ENCODE measurements at places on chromosomes 4 and X. TPM values are rescaled to one million over a fixed set of nuclear protein-coding genes. Genes with fewer than 3 reads are reported as not detected.

DNA sequence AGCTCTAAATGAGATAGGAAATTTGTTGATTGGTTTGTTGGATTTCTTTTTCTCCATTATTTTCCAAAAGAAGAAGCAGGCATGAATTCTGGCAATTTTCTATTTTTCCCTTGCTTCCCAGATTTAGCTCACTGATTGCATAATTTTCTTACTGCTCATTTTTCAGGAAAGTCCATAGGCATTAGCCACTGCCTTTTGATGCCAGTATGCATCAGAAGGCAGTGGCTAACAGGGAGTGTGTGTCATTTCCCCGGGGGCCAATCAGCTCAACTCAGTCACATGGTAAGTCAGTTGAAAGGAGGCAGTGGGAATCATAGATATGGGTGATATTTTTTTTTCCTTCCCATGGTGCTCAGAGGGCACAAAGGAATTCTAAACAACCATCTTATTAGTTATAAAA, 156.7 kb downstream of the TRIML1 start:
- DNase-seq = no peak
- H3K36me3 ChIP-seq = no peaks in the 10 kb centered on the region
- no peaks in the 10 kb centered on the region for H3K4me1 ChIP-seq
- no peak overlapping the region for H3K27ac ChIP-seq
- no peaks in the 10 kb centered on the region for H3K27me3 ChIP-seq

DNA sequence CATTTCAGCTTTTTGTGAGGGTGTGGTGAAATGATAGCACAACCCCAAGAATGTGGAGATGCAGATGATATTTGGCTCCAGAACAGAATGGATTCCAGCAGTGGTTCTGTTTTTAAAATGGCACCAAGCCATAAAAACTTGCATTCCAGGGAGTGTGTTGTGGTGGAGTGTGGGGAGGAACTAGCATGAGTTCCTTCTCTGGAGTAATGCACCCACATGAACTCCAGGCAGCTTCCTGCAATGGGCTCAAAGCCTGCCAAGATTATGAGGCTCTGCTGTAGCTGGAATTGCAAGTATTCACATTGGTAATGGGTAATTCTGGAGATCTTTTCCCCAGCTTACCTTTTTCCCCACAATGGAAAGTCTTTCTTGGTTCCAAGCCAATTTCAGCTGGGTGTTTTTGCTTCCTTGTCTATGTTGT, 161.4 kb downstream of the RAB28 start:
- H3K27me3 ChIP-seq = no peaks in the 10 kb centered on the region
- H3K4me1 ChIP-seq = no peaks in the 10 kb centered on the region
- H3K36me3 ChIP-seq = no peaks in the 10 kb centered on the region

DNA sequence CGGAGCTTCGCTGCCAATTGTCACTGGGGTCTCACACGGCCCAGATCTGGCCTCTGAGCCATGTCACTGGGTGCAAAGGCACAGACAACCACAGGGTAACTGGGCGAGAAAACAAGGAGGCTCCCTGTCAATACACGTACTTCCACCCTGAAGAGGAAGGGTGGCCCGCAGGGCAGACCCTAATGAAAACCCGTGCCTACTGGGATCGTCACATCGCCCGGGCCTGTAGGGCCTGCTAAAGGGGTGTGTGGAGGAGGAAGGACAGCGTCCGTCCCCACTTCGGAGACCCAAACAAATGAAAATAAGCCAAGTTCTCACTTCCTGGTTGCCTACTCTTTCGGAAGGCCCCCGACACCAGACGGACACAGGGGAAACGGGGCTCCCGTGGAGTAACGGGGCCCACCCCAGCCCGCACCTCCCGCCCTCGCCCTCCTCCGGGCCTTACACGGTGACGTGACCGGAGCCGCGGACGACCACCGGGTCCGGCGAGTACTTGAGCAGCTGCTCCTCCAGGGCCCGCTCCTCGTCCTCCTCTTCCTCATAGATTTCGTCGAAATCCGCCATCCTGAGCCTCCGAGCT, 578 bp downstream of the CHIC2 start:
- peak; percentile 23 for DNase-seq
- H3K36me3 ChIP-seq = peaks cover 14% of the 10 kb centered on the region
- H3K27me3 ChIP-seq = no peaks in the 10 kb centered on the region
- H3K4me3 ChIP-seq = peak overlapping the region; percentile 91

DNA sequence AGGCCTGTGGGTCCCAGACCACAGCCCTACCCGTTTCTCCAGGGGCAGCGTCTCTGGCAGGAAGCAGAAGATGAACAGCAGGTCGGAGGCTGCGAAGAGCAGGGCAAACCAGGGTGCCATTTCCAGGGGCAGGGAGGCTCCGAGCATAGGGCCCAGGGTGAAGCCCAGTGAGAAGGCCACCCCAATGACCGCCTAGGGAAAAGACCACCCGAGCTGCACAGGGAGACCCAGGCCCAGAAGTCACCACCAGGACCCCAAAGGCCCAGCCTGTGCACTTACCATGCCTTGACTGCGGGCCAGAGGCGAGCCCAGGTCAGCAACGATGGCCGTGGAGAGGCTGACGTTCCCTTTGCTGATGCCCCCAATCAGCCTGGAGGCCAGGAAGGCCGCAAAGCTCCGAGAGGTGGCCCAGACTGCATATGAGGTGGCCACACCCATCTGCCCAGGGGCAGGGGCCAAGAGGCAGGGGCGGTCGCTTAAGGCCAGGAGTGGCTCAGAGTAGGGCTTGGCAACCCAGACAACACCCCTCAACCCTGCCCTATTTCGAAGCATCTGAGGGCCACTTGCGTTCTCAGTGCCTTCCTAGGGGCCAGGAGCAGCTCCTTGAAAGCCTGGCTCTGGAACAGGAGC, 30.8 kb downstream of the NOP14 start:
- peak overlapping the region; percentile 97 for H3K4me3 ChIP-seq
- no peak for DNase-seq
- peak overlapping the region; percentile 95 for H3K27ac ChIP-seq
- no peaks in the 10 kb centered on the region for H3K27me3 ChIP-seq
- peaks cover 31% of the 10 kb centered on the region for H3K36me3 ChIP-seq

GRCh38 chrX:87516717-87517121, 883 bp upstream of the KLHL4 start:
- DNase-seq = no peak
- H3K27me3 ChIP-seq = peaks cover 2% of the 10 kb centered on the region
- no peak overlapping the region for H3K4me3 ChIP-seq
- H3K27ac ChIP-seq = no peak overlapping the region
- no peaks in the 10 kb centered on the region for H3K36me3 ChIP-seq

DNA sequence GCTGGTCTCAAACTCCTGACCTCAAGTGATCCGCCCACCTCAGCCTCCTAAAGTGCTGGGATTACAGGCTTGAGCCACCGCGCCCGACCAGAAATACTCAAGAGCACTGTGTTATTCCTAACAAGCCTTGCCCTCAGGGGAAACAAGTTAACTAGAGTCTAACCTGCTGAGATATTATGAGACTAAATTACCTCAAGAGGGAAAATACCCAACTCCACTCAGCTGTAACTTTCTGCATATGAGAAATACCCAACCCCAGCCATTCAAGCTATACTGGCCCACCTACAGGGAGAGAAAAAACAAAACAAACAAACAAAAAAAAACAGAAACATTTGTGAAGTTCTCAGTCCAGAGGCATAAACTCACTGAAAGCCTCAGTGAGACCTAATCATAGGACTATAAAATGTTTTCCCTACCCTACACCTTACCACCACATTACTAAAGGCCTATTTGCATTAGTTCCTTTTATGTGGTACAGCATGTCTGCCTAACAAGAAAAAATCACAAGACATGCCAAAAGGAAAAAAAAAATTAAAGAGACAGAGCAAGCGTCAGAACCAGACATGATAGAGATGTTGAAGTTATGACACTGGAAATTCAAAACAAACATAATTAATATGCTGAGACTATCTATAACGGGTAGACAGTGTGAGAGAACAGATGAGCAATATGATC, 876.0 kb downstream of the FSTL5 start:
- no peak for DNase-seq
- H3K4me3 ChIP-seq = no peak overlapping the region
- no peaks in the 10 kb centered on the region for H3K27me3 ChIP-seq
- H3K36me3 ChIP-seq = no peaks in the 10 kb centered on the region
- no peaks in the 10 kb centered on the region for H3K4me1 ChIP-seq

DNA sequence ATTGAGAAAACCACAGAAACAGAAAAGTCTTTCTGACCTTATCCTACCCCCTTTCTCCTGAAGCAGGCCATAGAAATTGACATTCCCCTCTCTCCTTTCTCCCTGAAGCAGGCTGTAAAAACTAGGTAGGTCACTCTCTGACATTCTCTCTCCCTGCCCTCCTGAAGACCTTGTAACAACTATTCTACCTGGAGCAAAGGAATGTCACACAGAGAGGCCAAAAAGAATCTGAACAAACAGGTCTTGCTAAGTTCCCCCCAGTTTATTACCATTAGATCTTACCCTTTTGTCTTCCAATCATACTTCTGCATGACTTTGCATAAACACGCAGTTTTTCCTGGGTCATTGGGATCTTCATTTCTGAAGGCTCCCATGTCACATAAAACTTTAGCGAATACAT, 198.3 kb upstream of the GYPA start:
- no peak for DNase-seq
- no peaks in the 10 kb centered on the region for H3K36me3 ChIP-seq
- no peaks in the 10 kb centered on the region for H3K27me3 ChIP-seq
- no peak overlapping the region for H3K4me3 ChIP-seq
- no peak overlapping the region for H3K27ac ChIP-seq

DNA sequence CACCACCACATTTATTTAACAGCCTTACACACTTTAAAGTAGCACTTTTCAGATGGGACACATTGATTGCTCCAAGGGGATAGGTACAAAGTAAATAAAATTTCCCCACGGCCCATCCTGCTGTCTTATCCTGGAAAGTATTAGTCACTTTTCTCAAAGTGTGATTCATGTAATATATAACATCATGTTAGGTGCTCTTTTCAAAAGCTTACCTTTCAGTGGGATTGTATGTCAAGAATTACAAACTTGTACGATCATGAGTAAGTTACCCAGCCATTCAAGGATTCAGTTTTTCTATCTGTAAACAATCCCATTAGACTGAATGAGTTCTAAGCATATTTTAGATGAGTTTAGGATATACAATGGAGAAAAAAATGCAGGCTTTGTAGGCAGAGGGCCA, 876.6 kb upstream of the GRID2 start:
- H3K36me3 ChIP-seq = no peaks in the 10 kb centered on the region
- no peak for DNase-seq
- no peak overlapping the region for H3K4me3 ChIP-seq
- no peaks in the 10 kb centered on the region for H3K4me1 ChIP-seq
- H3K27me3 ChIP-seq = no peaks in the 10 kb centered on the region
- no peak overlapping the region for H3K27ac ChIP-seq

- H3K27ac ChIP-seq = no peak overlapping the region
- no peaks in the 10 kb centered on the region for H3K27me3 ChIP-seq
- peak overlapping the region; percentile 43 for H3K4me3 ChIP-seq
- H3K4me1 ChIP-seq = peaks cover 8% of the 10 kb centered on the region
- DNase-seq = no peak
Observed at GRCh38 chr4:87209696-87210095, 10.7 kb downstream of the KLHL8 start.

DNA sequence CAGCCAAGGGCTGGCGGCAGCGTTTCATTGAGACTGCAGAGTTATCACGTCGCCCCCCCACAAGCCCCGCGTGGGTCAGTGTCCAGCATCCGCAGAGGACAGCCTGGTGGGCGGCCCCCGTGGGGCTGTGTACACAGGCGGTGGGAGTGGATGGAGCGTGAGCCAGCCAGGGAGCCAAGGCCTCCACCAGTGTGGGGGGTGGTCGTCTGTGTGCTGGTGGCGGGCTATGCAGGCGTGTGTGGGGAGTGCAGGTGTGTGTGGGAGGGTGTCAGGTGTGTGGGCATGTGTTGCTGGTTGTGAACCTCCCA, 56.5 kb upstream of the NKX1-1 start:
- H3K27ac ChIP-seq = no peak overlapping the region
- no peaks in the 10 kb centered on the region for H3K4me1 ChIP-seq
- H3K4me3 ChIP-seq = no peak overlapping the region
- DNase-seq = no peak

- no peak for DNase-seq
- H3K4me3 ChIP-seq = no peak overlapping the region
- H3K27me3 ChIP-seq = no peaks in the 10 kb centered on the region
- no peak overlapping the region for H3K27ac ChIP-seq
- H3K4me1 ChIP-seq = no peaks in the 10 kb centered on the region
Observed at GRCh38 chr4:57342411-57342810, 232.2 kb upstream of the IGFBP7 start.

- no peak overlapping the region for H3K4me3 ChIP-seq
- H3K4me1 ChIP-seq = no peaks in the 10 kb centered on the region
- H3K27me3 ChIP-seq = no peaks in the 10 kb centered on the region
- no peak for DNase-seq
- no peaks in the 10 kb centered on the region for H3K36me3 ChIP-seq
Observed at GRCh38 chrX:6924443-6925077, 223.0 kb upstream of the STS start.

- no peak overlapping the region for H3K27ac ChIP-seq
- no peaks in the 10 kb centered on the region for H3K36me3 ChIP-seq
- no peaks in the 10 kb centered on the region for H3K4me1 ChIP-seq
- no peak for DNase-seq
- no peak overlapping the region for H3K4me3 ChIP-seq
Observed at GRCh38 chr4:105116616-105117319, 29.9 kb upstream of the TET2 start.

DNA sequence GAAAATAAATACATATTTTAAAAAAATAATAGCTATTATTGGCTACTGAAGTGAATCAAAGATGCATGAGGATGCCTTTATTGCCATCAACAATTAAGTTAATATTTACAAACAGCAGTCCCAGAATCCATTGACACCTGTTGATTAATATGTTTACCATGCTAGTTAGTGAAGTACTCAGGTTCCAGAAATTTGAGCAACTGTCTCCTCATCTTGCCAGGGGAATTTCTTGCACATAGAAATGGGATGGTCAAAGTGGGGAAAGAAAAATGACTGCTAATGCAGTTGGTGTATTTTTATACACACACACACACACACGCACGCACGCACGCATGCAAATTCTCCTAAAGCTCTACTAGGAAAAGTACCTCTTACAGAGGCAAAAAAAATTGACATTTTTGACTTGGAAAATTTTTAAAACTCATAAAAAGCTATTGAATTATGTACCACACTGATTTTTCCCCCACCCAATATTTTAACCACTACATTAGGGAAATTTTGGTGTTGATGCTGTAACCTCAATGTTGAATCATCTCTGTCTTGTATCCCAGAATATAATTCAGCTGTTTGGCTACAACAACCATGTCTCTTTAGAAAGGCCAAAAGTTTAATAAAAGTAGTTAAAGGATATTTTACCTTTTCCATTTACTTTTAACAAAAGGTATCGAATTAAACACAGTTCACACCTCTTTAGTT, 105.3 kb upstream of the TMEM150C start:
- H3K27me3 ChIP-seq = peaks cover 5% of the 10 kb centered on the region
- H3K4me3 ChIP-seq = no peak overlapping the region
- DNase-seq = no peak

Gene SASH3
- 129 TPM for total RNA-seq

Gene HSPA4L
- 3.8 TPM for total RNA-seq

Gene MAGEA12
- not detected for total RNA-seq

Gene TMEM271
- total RNA-seq = not detected

Gene KLHL34
- total RNA-seq = 0.26 TPM

Gene SMIM10L2A
- 1.3 TPM for total RNA-seq

Gene CRMP1
- not detected for total RNA-seq

All from activated T-helper 1 cell treated with anti-CD3 and anti-CD28 coated beads, Interleukin-12 subunit alpha, Interleukin-12 subunit beta, Interleukin-2, Interleukin-4 antibody, amounts not matched to agents 30 ng/mL and 10 ng/mL and 1 ng/mL, durations not matched to agents 14 hours and 24 hours and 36 hours (primary cell).